ENCODE measurements at places on chromosomes 2 and 18. TPM values are rescaled to one million over a fixed set of nuclear protein-coding genes. Genes with fewer than 3 reads are reported as not detected.

ADCYAP1 gene
- total RNA-seq = not detected

CD226 gene
- total RNA-seq = 63.9 TPM

VAMP5 gene
- total RNA-seq = 49.7 TPM

- DNase-seq = no peak
- H3K36me3 ChIP-seq = no peaks in the 10 kb centered on the region
- no peak overlapping the region for H3K4me3 ChIP-seq
- H3K27ac ChIP-seq = no peak overlapping the region
- no peaks in the 10 kb centered on the region for H3K4me1 ChIP-seq
Measured at GRCh38 chr18:26419746-26420145, 128.6 kb downstream of the KCTD1 start.

DNA sequence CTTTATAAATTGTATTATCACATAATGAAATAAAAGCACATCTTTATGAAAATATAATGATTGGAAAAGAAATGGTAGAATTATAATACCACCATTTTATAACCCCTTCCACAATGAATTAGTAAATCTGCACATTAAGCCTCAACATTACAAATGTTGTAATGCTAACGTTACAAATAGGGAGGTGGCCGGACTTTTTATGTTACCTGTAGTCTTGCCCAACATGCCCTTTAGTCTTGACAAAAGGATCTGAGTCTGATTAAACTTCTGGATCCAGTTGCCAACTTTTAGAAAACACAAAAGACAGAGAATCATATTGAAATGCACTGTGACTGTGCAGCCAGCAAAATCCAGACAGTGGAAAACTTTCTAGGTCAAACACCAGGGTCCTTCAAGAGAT, 617.3 kb downstream of the KCNJ3 start:
- H3K27me3 ChIP-seq = no peaks in the 10 kb centered on the region
- no peak overlapping the region for H3K27ac ChIP-seq
- H3K4me1 ChIP-seq = no peaks in the 10 kb centered on the region
- no peak for DNase-seq
- H3K36me3 ChIP-seq = no peaks in the 10 kb centered on the region

- DNase-seq = no peak
- H3K27ac ChIP-seq = no peak overlapping the region
- no peaks in the 10 kb centered on the region for H3K36me3 ChIP-seq
- H3K27me3 ChIP-seq = no peaks in the 10 kb centered on the region
Measured at GRCh38 chr2:208511016-208511415, 104.4 kb downstream of the PTH2R start.

GRCh38 chr2:97932975-97933662, 62.6 kb downstream of the TMEM131 start:
- peaks cover 61% of the 10 kb centered on the region for H3K4me1 ChIP-seq
- H3K36me3 ChIP-seq = peaks cover 3% of the 10 kb centered on the region
- H3K27me3 ChIP-seq = no peaks in the 10 kb centered on the region
- no peak overlapping the region for H3K27ac ChIP-seq
- no peak for DNase-seq

- no peak overlapping the region for H3K4me3 ChIP-seq
- H3K36me3 ChIP-seq = no peaks in the 10 kb centered on the region
- H3K27me3 ChIP-seq = no peaks in the 10 kb centered on the region
- DNase-seq = no peak
- H3K27ac ChIP-seq = no peak overlapping the region
- no peaks in the 10 kb centered on the region for H3K4me1 ChIP-seq
Measured at GRCh38 chr18:70523792-70524182, 234.9 kb downstream of the SOCS6 start.

Measured in activated CD4-positive, alpha-beta memory T cell treated with anti-CD3 and anti-CD28 coated beads for 36 hours (primary cell).